ENCODE measurements at places on chromosomes 7 and 10. TPM values are rescaled to one million over a fixed set of nuclear protein-coding genes. Genes with fewer than 3 reads are reported as not detected.

- no peak for DNase-seq
Measured at GRCh38 chr7:5484921-5485320, 61.3 kb upstream of the TNRC18 start.

GRCh38 chr7:50217821-50218281, 86.7 kb upstream of the IKZF1 start:
- no peak for DNase-seq

DNA sequence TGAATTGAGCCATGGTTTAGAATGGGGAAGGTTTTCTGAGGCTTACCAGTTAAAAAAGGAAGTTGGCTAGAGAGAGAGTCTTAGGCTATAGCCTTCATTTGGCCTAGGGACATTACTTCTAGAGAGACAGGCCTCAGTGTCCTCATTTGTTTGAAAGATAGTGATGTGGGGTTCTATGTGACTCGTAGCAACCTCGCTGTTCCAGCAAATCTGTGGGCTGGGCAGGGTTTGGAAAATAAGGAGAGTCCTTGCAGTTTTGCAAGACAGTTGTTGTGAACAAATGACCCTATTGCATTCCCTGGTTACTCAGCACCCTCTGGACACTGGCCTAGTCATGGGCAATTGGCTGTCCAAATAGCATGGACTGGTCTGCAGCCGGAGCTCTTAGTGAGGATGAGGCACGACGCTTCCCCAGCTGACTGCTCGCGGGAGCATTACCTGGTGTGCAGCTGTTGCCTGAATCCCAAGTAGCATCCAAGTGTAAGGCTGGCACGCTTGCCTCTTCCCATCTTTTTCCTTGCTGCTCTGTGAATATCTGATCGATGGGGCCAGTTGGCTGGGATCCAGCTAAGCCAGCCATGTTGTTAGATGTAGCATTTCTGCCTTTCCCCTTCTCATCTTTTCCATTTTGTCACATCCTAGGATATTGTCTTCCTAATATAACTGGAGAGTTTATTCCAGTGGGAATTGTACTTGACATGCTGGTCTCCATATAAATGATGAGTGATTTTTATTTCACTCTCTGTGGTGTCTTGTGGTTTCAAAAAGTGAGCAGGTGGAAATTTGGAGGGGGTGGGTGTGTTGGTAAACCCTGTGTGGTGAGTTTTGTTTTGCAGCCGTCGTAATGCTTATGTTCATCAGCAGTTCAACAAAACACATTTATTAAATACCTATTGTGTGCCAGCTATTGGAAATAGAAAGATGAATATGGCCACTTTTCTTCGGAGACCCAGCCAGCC, 99.8 kb downstream of the SND1 start:
- DNase-seq, result peak; percentile 75

The PDE6C gene
- total RNA-seq, result not detected
